ENCODE measurements at places on chromosomes 6 and 20. TPM values are rescaled to one million over a fixed set of nuclear protein-coding genes. Genes with fewer than 3 reads are reported as not detected.

The GMPR gene
- polyA plus RNA-seq, result 64.0 TPM

The SUMO4 gene
- polyA plus RNA-seq, result 0.10 TPM

The EDN3 gene
- polyA plus RNA-seq, result not detected

The PI3 gene
- not detected for polyA plus RNA-seq

The ULBP1 gene
- 1.4 TPM for polyA plus RNA-seq

The FOXF2 gene
- polyA plus RNA-seq, result not detected

The FAXC gene
- 2.8 TPM for polyA plus RNA-seq

The BPIFB1 gene
- polyA plus RNA-seq, result not detected

The HCRTR2 gene
- not detected for polyA plus RNA-seq

The HTR1B gene
- polyA plus RNA-seq, result 68.7 TPM

The ELOVL2 gene
- polyA plus RNA-seq, result not detected

The SLC12A5 gene
- 2.3 TPM for polyA plus RNA-seq

The TNFRSF6B gene
- 20.6 TPM for polyA plus RNA-seq

The CD93 gene
- 180 TPM for polyA plus RNA-seq

The MCHR2 gene
- polyA plus RNA-seq, result not detected

The FAM209B gene
- polyA plus RNA-seq, result not detected

The CST2 gene
- polyA plus RNA-seq, result not detected

The WFDC12 gene
- polyA plus RNA-seq, result not detected

The IFT52 gene
- 33.4 TPM for polyA plus RNA-seq

The CLDN20 gene
- not detected for polyA plus RNA-seq

The BPIFB2 gene
- not detected for polyA plus RNA-seq

The KHDRBS2 gene
- not detected for polyA plus RNA-seq

The MARCKS gene
- polyA plus RNA-seq, result 59.5 TPM

The ANGPT4 gene
- not detected for polyA plus RNA-seq

The LPA gene
- polyA plus RNA-seq, result not detected

The TNNC2 gene
- polyA plus RNA-seq, result 0.19 TPM

The DXO gene
- 34.9 TPM for polyA plus RNA-seq

The TFAP2A gene
- 0.11 TPM for polyA plus RNA-seq

The PNPLA1 gene
- polyA plus RNA-seq, result 0.05 TPM

The DAAM2 gene
- polyA plus RNA-seq, result 0.46 TPM

The BTBD3 gene
- 15.2 TPM for polyA plus RNA-seq

The ERVFRD-1 gene
- not detected for polyA plus RNA-seq

The TCP11 gene
- polyA plus RNA-seq, result 0.18 TPM

The IL17A gene
- not detected for polyA plus RNA-seq

The GABRR1 gene
- not detected for polyA plus RNA-seq

The AIF1 gene
- polyA plus RNA-seq, result not detected

The MOXD1 gene
- polyA plus RNA-seq, result 0.01 TPM

The ATP6V1G2 gene
- 0.70 TPM for polyA plus RNA-seq

The SPEF1 gene
- 0.10 TPM for polyA plus RNA-seq

The RGS17 gene
- polyA plus RNA-seq, result 0.40 TPM

The SRMS gene
- polyA plus RNA-seq, result not detected

Data from endothelial cell of umbilical vein (primary cell).